Progenitor cell of endocrine pancreas (in vitro differentiated cells): ENCODE measurements at places on chromosomes 1 and 21. TPM values are rescaled to one million over a fixed set of nuclear protein-coding genes. Genes with fewer than 3 reads are reported as not detected.

FMO1 gene
- total RNA-seq = 0.67 TPM in 1 of 2 replicates, not detected in the other

CELA2A gene
- total RNA-seq = not detected in 2 replicates

CNIH3 gene
- total RNA-seq = 3.2 and 3.7 TPM in 2 replicates

AMPD1 gene
- not detected in 2 replicates for total RNA-seq

OPRD1 gene
- total RNA-seq = 0.67 and 0.71 TPM in 2 replicates

DNA sequence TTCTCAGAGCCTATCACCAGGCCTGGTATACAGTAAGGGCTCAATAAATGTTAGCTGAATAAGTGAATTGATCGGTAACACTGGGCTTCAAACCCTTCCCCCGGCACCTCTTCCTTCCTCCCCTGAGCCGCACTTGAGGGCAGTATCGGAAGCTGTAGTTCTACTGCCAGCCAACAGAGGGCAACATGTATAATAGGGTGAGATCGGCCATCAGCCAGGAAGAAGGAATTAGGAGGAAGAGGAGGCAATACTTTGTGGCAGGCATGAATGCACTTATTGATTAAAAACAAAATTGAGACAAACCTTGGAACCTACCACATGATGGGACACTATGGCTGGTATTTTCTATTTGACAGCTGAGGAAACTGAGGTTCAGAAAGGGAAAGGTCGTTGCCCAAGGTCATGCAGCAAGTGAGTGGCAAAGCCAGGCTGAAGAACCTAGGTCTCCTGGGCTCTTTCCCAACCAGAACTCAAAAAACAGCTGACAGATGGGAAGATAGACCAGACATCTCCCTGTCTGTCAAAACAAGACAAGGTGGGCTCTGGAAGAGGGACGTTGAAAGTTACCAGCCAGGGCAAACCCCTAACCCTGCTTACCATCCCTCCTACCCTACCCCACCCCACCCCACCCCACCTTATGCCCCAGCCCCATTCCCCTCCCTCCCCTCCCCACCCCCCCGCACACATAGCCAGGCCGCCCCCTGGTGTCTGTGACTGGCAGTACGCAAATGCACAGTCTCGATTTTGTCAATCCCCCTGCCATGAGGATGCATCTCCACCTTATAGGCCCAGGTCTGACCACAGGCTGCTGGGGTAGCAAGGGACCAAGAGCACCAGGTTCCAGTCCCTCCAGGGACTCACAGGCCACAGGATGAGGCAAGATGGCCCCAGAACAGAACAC lies 107.3 kb upstream of the RUNX3 start:
- no peak for DNase-seq
- H3K4me3 ChIP-seq = no peak overlapping the region
- no peak overlapping the region for H3K27ac ChIP-seq
- no peaks in the 10 kb centered on the region for H3K4me1 ChIP-seq
- H3K27me3 ChIP-seq = peaks cover 7% of the 10 kb centered on the region

GRCh38 chr1:91282695-91283420 lies 121.8 kb downstream of the HFM1 start:
- DNase-seq = peak; percentile 51
- no peak overlapping the region for H3K27ac ChIP-seq
- H3K36me3 ChIP-seq = peaks cover 5% of the 10 kb centered on the region
- H3K27me3 ChIP-seq = peaks cover 41% of the 10 kb centered on the region

- peaks cover 6% of the 10 kb centered on the region for H3K36me3 ChIP-seq
- H3K4me3 ChIP-seq = peak overlapping the region; percentile 18
- peaks cover 11% of the 10 kb centered on the region for H3K27me3 ChIP-seq
- no peak for DNase-seq
Observed at GRCh38 chr1:116568662-116569380, 2.0 kb downstream of the CD58 start.

DNA sequence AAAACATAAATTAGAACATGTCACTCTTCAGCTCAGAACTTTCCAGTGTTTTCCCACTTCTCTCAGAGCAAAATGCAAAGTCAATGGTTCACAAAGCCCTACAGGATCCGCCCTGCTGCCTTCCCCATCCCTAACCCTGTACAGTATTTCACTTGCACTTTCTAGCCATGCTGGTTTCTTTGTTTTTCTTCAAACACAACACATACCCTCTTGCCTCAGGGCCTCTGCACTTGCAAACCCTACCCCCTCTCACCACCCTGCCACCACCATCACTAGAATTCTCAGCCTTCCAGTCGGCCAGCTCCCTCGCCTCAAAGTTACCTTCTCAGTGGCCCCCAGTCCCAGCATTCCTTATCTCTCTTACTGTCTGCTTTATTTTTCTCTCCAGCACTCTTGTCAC lies 17.6 kb downstream of the TEX35 start:
- H3K27me3 ChIP-seq = no peaks in the 10 kb centered on the region
- DNase-seq = no peak
- no peaks in the 10 kb centered on the region for H3K4me1 ChIP-seq
- no peaks in the 10 kb centered on the region for H3K36me3 ChIP-seq
- H3K27ac ChIP-seq = peak overlapping the region; percentile 38

- no peaks in the 10 kb centered on the region for H3K4me1 ChIP-seq
- DNase-seq = peak; percentile 29
- H3K27ac ChIP-seq = no peak overlapping the region
- H3K4me3 ChIP-seq = no peak overlapping the region
- H3K36me3 ChIP-seq = peaks cover 4% of the 10 kb centered on the region
- no peaks in the 10 kb centered on the region for H3K27me3 ChIP-seq
Observed at GRCh38 chr1:231806623-231807495, 180.3 kb downstream of the DISC1 start.

DNA sequence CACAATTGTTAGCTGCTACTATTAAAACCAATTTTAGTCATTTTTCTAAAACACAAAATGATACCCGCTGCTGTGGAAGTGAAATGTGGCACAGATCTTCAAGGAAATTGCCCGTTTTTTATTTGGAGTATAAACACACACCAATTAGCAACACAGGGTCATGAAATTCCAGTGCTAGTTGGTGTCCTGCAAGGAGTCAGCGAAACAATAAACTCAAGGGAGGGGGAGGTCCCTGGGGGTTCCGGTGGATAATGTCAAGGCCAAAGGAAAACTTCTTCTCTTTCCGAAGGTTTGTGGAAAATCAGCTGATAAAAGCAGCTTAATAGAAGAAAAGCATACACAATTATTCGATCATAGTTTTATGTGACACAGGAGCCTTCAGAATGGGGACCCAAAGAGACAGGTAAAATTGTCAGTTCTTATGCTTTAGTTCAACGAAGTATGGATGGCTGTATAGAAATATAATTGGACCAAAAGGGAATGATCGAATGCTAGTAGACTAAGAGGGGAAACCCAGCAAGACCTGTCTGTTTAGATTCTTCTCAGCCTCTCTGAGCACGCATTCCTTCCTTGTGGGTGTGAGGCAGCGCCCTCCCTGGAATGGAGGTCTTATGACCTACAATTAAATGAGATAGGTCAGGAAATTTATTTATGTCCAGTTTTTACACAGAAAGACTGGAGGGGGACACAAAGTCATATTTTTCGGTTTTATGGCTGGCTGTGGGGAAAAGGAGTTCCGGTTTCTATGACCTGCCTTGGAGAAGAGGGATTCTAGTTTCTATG lies 65.9 kb downstream of the KCNK1 start:
- no peak overlapping the region for H3K4me3 ChIP-seq
- peaks cover 12% of the 10 kb centered on the region for H3K36me3 ChIP-seq
- peaks cover 14% of the 10 kb centered on the region for H3K4me1 ChIP-seq
- no peak overlapping the region for H3K27ac ChIP-seq
- DNase-seq = no peak

- peaks cover 14% of the 10 kb centered on the region for H3K4me1 ChIP-seq
- H3K36me3 ChIP-seq = peaks cover 1% of the 10 kb centered on the region
- peak overlapping the region; percentile 34 for H3K27ac ChIP-seq
- no peaks in the 10 kb centered on the region for H3K27me3 ChIP-seq
Observed at GRCh38 chr1:24619376-24619775, 23.7 kb upstream of the SRRM1 start.

DNA sequence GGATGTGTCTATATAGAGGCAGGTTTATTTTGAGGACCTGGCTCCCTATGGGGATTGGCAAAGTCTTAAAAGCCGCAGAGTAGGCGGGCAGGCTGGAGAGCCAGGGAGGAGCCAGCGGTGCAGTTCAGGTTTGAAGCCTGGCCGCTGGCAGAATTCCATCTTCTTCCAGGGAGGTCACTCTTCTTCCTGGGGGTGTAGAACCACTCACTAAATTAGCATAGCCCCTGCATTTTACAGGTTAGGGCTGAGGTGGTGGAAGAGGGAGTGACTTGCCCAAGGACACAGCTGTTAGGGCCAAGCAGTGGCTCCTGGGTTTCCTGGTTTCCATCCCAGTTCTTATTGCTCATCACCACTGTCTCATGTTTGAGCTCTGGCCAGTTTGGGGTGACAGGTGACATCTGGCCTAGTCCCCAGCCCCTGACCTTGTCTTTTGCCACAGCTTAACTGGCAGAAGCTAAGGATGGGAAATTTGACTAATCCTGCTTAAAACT lies 1.4 kb downstream of the PINK1 start:
- peaks cover 2% of the 10 kb centered on the region for H3K36me3 ChIP-seq
- H3K4me1 ChIP-seq = peaks cover 3% of the 10 kb centered on the region
- no peak for DNase-seq
- H3K27ac ChIP-seq = no peak overlapping the region
- no peaks in the 10 kb centered on the region for H3K27me3 ChIP-seq
